ENCODE measurements at places on chromosomes 16 and 17. TPM values are rescaled to one million over a fixed set of nuclear protein-coding genes. Genes with fewer than 3 reads are reported as not detected.
A peak's percentile ranks its signal among the peaks of the same experiment; 100 is the strongest.

- no peak for DNase-seq
Measured at GRCh38 chr16:50197582-50197981, 44.5 kb downstream of the TENT4B start.

DNA sequence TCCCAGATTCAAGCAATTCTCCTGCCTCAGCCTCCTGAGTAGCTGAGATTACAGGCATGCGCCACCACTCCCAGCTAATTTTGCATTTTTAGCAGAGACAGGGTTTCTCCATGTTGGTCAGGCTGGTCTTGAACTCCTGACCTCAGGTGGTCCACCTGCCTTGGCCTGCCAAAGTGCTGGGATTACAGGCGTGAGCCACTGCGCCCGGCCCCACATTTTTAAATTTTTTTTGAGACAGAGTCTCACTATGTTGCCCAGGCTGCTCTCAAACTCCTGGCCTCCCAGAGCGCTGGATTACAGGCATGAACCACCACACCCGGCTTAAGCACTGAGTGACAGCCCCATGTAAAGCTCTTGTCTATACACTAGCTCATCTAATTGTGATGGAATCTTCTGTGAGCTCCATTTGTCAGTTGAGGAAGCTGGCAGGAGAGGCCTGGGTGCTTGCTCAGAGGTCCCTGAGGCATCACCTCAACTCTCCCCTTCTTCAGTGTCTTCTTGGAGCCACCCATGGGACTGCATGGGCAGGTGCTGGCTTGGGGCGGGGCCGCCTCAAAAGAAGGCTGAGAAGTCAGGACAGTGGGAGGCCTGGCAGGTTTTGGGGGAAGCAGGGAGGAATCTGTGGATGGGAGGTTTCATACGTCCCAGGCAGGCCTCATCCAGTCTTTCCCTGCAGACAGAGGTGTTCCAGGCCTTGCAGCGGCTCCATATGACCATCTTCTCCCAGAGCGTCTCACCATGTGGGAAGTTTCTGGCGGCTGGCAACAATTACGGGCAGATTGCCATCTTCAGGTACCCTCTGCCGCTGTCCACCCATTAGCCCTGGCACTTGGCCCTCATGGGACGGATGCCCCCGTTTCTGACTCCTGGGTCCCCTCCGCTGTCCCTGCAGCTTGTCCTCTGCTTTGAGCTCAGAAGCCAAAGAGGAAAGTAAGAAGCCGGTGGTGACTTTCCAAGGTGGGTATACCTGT lies 1.5 kb downstream of the THOC6 start:
- no peak for DNase-seq

- DNase-seq: no peak
Measured at GRCh38 chr16:67447508-67448076, 16.7 kb downstream of the HSD11B2 start.

The ABCC3 gene
- total RNA-seq: 1.9 TPM

GRCh38 chr16:28876973-28877654 lies 1.2 kb upstream of the ATP2A1 start:
- DNase-seq: no peak

The LGALS9B gene
- total RNA-seq: not detected

DNA sequence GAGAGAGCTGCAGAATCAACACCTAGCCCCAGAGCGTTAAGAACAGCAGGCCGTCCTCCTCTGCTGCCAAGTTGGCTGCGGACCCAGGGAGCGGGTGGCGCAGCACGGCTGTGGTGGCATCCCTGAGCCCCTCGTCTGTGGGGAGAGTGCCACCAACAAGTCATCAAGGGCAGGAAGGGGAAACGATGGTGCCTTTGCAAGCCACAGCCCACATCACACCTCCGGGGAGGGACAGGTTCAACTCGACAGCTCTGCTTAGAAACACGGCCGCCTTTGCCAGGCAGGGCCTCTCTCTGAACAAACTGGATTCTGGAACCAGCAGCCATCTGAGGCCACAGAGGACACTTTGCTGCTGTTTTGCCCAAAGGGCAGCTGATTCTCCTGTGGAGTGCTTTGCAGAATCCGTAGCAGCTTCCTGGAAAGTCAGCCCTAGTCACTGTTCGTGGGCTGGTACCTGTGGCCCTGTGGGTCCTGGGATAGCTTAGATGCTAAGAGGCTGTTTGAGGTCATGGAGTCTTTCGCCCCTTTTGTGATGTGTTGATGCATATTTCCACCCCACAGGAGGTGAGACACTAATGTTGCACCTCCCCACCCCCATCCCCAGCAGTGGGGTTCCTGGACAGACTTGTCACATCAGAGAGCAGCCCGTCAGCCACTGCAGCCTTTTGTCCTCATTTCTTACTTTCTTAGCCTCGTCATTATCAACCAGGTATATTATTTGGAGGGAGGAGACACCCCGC lies 270.6 kb downstream of the CPPED1 start:
- DNase-seq: no peak

The PALB2 gene
- 4.6 TPM for total RNA-seq

- no peak for DNase-seq
Measured at GRCh38 chr17:17599965-17600364, 8.5 kb upstream of the PEMT start.

GRCh38 chr16:399340-400019 lies 2.2 kb upstream of the DECR2 start:
- DNase-seq: no peak

GRCh38 chr17:2545393-2545792 lies 33.7 kb upstream of the METTL16 start:
- DNase-seq: no peak

GRCh38 chr16:4564661-4565267 lies 8.6 kb downstream of the C16orf96 start:
- DNase-seq: no peak

GRCh38 chr16:80023865-80024264 lies 423.3 kb upstream of the MAF start:
- DNase-seq: no peak

The WFDC1 gene
- 1.0 TPM for total RNA-seq

DNA sequence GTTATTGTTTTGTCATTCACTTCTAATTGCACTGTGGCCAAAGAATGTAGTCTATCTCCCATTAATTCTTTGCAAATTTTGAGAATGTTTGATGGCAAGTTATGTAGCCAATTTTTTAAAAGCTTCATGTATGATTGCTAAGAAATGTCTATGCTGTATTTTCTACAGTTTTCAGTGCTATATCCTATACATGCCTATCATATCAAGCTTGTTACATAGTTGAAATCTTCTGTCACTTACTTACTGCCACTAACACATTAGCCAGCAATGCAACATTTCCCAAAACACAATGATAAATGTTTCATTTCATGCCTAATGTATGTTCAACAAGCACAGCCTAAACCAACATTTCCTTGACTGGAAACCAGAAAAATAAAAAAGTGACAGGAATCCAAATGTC lies 292.4 kb upstream of the AXIN2 start:
- DNase-seq: no peak

The NPIPB6 gene
- total RNA-seq: not detected

The RHBDL3 gene
- total RNA-seq: 1.0 TPM

The KRTAP2-2 gene
- not detected for total RNA-seq

- peak; percentile 71 for DNase-seq
Measured at GRCh38 chr16:4870138-4870671, 22.9 kb downstream of the UBN1 start.

The IL4R gene
- total RNA-seq: 22.0 TPM

The WDR45B gene
- 45.4 TPM for total RNA-seq

GRCh38 chr17:16483021-16483645 lies 8.9 kb downstream of the LRRC75A start:
- DNase-seq: no peak

- DNase-seq: peak; percentile 91
Measured at GRCh38 chr16:75251280-75252048, at the start of gene BCAR1. Gene BCAR1 (minus strand): TSS chr16:75251624. CDS start chr16:75251482, 142 bp downstream.

The NACA2 gene
- total RNA-seq: not detected

GRCh38 chr16:30805370-30806169 lies 18.6 kb upstream of the ZNF629 start:
- DNase-seq: peak; percentile 93

DNA sequence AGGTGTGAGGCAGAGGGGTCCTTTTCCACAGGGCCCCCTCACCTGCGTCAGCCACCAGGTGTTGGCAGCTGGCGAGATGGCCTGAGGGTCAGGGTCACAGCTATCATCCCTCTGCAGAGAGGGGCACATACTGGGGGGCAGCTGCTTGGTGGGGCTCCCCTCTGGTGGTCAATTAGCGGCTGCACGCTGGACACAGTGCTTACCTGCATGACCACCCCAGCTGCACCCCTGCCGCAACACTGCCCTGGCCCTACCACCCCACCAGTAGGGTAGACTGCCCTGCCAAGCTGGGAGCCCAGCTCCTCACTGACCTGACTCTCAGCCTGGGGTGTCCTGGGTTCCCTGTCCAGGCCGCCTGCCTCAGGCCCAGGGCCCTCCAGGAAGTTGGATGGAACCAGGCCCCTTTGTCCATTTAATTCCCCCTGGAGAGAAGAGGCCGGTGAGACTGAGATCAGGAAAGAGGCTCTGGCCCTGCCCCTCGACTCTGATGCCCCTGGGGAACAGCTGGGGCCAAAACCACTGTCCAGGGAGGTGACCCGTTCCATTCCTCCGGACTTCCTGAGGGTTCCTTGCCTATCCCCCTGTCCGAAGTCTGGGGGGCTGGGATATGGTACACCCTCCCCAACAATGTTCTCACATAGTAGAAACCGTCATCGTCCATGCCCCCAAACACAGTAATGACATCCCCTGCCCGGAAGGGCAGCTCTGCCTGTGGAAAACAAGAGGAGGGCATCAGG lies 23.7 kb downstream of the TSPOAP1 start:
- peak; percentile 67 for DNase-seq

DNA sequence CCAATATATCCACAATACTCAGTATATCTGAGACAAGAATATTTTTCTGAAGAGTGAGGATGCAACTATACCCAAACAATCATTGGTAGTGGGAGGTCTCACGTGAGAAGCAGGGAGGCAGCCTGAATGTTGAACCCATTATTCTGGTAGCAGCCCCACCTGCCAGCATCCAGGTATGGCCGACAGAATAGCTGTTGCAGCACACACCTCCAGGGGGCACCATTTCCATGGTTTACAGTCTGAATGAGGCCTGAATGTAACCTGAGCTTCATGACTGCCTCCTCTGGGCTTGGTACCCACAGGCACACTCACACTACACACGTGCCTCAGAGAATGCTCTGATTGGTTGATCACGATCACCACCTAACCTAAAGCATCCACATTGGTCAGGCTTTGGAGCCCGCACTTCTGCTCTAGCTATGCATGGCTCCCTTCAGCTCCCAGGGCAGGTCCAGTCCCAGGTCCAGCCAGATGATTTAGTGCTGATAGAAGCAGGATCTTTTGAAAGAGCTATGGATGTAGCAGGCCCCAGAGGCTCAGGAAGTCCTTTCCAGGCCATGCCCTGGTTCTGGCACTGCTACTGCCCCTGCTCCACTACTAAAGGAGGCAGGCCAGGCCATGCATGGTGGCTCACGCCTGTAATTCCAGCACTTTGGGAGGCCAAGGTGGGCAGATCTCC lies 11.0 kb upstream of the CBFB start:
- peak; percentile 77 for DNase-seq

DNA sequence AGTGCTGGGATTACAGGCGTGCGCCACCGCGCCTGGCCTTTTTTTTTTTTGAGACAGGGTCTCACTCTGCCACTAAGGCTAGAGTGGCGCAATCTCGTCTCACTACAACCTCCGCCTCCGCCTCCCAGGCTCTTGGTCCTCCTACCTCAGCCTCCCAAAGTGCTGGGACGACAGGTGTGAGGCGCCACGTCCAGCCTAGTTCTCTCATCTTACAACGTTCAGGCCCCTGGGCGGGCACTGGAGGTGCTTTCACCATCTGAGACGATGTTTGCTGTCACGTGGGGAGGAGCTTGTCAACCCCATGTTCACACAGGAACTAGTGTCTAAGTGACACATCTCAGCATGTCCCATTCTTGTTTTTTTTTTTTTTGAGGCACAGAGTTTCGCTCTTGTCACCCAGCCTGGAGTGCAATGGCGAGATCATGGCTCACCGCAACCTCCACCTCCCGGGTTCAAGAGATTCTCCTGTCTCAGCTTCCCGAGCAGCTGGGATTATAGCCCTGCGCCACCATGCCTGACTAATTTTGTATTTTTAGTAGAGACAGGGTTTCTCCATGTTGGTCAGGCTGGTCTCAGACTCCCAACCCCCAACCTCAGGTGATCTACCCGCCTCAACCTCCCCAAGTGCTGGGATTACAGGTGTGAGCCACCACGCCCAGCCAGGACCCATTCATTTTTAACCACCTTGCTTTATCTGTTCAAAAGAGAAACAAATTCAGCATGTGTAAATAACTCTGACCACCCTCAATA lies 5.2 kb upstream of the FANCA start:
- no peak for DNase-seq

The CLDN6 gene
- 0.16 TPM for total RNA-seq

The LRRC37B gene
- 4.7 TPM for total RNA-seq

DNA sequence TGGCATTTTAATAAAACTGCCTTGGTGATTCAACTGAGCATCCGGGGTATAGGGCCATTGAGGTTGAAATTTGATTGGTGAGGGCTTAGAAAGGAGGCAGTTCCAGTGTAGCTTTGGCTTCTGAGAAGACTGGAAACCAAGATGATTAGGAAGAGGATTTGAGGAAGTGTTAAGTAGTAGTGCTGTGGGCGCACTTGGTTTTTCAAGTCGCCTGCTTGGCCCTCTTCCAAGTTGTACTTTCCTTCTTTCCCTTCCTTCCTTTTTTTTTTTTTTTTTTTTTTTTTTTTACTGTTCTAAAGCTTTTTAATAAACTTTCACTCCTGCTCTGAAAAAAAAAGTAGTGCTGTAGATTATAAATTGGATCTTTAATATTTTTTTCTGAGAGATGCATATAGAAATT lies 320.5 kb downstream of the UTP18 start:
- no peak for DNase-seq

The ASIC2 gene
- not detected for total RNA-seq

DNA sequence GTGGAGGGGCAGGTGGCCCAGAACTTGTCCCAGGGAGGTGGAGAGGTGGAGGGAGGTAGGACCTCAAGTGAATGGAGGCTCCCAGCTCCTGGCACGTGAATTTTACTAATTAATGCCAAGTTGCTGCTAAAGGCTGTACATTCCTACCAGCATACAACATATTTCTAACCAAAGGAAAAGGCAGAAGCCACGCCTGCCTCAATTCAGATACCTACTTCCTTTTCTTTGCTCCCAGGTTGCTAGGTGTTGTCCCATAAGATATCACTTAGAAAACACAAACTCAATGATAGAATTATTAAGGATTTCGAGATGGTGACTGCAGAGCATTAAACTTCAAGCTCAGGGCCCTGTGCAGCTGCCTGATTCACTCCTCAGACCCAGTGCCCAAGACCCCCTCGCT lies 20.5 kb upstream of the SMPD3 start:
- no peak for DNase-seq

The TLCD2 gene
- total RNA-seq: 2.6 TPM

The USP36 gene
- total RNA-seq: 19.5 TPM

DNA sequence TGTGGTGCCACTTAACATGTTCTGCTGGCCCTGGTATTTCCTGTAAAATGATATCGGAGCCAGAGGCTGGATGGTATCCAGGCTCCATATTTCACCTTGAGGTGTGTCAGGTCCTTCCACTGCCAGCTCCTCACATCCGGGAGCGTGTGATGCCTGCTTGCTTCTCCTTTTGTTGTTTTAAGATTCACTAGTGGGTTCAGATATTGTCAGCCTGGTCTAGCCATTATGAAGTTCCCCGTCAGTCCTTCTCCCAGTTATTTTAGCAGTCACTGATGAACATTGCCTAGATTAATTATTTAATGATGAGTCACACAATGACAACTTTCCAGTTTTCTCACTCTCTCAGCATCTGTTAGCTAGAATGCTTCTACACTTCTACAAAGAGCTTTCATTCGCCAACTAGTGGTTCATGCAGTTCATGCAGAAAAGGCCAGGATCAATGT lies 11.3 kb downstream of the DNAAF1 start:
- no peak for DNase-seq

Data from cardiac septum (tissue), 1 donor.